KBM-7 (cell line): ENCODE measurements at places on chromosomes 11 and 22.

DNA sequence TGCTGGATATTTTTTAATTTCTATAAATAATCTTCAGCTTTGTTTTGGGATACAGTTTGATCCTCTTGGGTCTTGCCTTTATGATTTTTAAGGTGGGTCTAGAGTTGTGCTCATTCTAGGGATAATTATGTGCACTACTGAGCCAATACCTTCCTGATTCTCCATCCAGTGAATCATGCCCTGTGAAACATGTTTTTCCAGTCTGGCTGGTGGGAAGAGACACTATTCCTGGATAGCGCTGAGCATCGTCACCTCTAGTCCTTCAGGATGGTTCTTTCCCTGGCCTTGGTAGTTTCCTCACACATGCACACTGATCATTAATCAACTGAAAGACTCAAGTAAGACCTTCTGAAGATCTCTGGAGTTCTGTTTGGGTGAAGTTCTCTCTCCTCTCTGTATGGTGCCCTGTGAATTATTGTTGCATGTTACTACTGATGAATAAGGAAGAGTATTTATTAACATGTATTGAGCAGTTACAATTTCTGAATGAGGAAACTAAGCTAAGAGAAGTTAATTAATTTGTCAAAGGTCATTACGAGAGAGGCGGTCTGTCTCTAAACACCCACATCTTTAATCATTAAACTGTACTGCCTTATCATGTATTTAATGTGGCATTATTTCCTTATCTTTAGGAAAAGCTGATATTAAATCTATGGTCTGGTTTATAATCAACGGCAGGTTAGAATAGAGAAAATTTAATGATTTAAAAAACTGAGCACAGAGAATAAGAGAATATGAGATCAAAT lies 39.1 kb upstream of the LIPT2 start:
- no peak for DNase-seq

DNA sequence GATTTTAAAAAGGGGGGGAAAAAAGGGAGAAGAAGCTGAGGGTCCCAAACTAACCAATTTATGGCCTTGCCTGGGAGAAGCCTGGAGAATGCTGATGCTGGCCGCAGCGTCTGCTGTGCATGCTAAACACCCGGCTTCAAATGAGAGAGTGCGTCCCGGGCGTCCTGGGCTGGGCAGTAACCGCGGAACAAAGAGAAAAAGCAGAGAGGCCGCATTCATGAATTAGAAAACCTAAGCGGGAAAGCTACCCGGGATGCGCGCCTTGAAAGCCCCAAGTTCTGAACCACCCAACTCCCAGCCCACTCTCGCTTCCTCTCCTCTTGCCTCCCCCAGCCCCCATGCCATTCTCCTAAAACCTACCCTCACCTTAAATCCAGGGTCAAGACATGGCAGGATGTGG lies 6.5 kb downstream of the MN1 start:
- DNase-seq, result no peak

DNA sequence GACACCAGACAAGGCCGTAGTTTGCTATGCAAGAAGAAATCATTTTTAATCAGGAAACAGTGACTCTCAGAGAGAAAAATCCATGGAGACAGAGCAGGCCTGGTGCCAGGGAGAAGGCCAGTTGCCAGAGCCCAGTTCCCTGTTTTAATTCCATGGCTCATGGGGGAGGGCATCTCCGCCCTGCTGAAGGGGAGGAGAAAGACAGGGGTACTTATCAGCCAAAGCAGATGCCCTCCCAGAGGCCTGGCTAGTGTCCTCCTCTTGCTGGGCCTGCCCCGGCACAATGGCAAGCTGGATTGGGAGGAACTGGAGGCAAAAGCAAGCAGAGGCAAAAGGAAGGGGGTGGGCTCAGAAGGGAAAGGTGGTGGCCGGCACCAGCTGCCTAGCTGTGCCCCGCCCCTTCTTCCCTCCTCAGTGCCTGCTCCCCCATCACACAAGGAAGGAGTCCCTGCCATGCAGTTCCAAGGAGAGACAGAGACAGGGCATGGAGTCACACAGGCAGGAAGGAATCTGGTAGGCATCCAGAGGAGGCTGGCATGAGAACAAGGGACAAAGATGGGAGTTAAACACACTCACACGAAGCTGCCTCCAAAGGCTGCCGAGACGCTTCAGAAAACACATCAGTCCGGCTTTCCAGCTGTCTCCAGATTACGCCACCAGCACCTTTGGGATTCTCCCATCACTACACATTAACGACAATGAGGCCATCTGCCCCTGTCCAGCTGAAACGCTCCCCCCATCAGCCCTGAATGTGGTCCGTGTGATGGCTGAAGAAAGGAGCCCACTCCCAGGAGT lies 591.8 kb downstream of the BUD13 start:
- no peak for DNase-seq

DNA sequence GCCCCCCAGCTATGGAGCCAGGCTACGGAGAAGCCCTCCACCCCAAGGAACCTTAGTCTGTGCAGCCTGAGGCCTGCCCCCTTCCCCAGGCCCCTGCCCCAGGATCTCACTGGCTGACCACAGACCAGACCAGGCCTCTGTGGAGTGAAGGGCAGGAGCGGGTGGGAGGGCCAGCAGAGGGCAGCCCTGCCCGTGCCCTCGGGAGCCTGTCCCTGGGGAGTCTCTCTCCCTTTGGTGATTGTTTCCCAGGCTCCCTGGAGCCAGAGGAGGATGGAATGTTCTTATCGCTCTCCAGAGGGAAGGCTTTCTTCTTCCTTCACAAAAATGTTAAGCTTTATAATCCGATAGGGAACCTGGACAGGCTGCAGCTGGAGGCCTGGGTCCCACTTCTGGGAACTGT lies 455.3 kb downstream of the SOX6 start:
- no peak for DNase-seq

DNA sequence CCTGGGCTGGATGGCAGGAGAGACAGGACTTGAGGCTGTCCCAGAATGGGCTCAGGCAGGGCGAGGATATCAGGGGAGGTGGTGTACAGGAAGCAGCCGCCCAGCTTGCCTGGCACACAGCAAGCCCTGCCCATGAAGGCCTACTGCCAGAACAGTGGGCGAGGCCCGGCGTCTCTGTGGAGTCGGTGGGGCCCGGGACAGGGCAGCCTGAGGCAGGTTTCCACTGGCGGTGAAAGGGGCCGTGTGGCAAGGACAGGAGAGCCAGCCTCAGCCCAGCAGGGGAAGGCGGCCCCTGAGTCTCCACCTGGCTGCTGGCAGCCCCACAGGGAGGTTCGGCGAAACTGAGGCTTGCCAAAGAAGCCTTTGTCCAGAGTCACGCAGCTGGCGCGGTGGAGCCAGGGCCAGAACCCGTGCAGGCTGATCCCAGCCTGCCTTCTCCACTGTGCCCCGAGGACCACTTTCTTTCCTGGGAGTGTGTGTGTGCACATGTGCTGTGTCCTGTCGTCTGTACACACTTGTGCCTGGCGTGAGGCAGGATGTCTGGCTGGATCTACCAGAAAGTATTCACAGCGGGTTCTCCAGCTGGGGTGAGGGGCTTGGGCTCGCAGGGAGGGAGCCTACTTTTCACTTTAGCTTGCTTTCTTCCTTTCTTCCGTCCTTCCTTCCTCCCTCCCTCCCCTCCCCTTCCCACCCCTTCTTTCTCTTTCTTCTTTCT lies 1.2 kb downstream of the TSPO start:
- DNase-seq, result peak; percentile 38

- DNase-seq, result no peak
Measured at GRCh38 chr11:134610116-134610910, 198.3 kb upstream of the B3GAT1 start.

DNA sequence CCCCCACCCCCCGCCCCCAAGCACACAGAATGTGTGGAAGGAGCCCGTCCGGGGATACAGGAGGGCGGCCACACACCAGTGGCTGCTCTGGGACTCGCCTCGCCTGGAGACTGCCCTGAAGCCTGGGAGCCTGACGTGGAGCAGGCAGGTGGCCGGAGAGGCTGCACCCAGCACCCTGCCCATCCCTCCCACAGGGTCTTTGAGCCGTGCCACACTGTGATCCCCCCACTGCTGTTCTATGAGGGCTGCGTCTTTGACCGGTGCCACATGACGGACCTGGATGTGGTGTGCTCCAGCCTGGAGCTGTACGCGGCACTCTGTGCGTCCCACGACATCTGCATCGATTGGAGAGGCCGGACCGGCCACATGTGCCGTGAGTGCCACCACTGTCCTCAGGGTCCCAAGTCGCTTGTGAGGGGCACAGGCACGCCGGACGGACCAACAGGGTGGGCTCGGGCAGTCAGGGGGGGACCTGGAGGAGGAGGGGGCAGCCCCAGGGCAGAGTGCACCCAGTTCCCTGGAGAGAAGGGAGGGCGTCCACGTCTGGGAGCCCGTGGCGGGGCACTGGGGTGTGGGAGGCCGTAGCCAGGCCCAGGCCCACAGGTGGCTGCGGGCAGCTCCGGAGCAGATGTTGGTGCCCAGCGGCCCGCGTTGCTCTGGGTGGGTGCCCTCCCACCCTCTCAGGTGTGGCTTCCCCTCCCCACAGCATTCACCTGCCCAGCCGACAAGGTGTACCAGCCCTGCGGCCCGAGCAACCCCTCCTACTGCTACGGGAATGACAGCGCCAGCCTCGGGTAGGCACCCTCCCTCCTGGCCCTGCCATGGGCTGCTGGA lies 27.0 kb upstream of the MUC5B start:
- DNase-seq, result no peak
